ENCODE measurements at places on chromosomes 12 and 14. TPM values are rescaled to one million over a fixed set of nuclear protein-coding genes. Genes with fewer than 3 reads are reported as not detected.

GRCh38 chr14:54975856-54976255 lies 51.0 kb downstream of the WDHD1 start:
- DNase-seq, result no peak

- DNase-seq, result no peak
Observed at GRCh38 chr14:38350102-38350501, 94.2 kb upstream of the CLEC14A start.

- DNase-seq, result no peak
Observed at GRCh38 chr12:9864913-9865675, 4.1 kb downstream of the CLEC2B start.

- peak; percentile 47 for DNase-seq
Observed at GRCh38 chr14:91835920-91836843, 31.2 kb downstream of the TC2N start.

- DNase-seq, result no peak
Observed at GRCh38 chr14:35155962-35156361, 33.6 kb downstream of the PRORP start.

GRCh38 chr12:121580959-121581685 lies at the start of gene KDM2B:
TSS of gene KDM2B (minus strand) at chr12:121581023. CDS start at chr12:121580911, 112 bp downstream.
- no peak for DNase-seq

DNA sequence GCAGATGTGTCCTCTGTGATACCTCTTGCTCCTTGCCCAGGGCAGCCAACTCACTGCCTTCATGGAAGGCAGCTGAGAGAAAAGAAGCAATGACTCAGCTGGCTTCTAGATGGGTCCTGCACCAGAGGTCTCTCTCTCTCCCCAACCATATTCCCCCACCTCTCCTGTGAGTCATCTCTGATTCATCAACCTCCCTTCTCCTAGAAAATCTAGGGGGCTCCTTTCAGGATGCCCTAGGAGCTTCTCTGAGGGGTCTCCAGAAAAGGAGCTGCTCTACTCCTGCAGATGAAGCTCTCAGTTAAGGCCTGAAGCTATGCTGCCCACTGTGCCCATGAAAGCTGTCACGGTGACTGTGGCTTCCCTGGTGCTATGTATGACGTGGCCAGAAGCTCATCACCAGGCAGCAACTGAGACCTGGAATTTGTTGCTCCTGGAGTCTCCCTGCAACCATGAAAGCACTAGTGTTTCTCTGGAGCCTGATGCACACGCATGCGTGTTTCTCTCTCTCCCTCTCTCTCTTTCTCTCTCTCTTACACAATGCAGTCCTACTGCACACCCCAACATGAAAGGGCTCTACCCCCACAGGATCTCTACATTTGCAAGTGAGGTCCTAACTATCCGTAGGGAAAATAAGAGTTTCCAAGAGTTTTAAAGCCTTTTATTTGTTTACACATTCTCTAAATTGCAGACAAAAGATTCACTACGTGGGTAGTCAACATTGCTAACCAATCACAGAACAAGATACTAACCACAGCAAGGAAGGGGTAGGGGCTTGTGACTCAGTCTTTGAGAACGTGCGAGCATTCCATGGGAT lies 285.3 kb downstream of the DPF3 start:
- DNase-seq, result peak; percentile 18

DNA sequence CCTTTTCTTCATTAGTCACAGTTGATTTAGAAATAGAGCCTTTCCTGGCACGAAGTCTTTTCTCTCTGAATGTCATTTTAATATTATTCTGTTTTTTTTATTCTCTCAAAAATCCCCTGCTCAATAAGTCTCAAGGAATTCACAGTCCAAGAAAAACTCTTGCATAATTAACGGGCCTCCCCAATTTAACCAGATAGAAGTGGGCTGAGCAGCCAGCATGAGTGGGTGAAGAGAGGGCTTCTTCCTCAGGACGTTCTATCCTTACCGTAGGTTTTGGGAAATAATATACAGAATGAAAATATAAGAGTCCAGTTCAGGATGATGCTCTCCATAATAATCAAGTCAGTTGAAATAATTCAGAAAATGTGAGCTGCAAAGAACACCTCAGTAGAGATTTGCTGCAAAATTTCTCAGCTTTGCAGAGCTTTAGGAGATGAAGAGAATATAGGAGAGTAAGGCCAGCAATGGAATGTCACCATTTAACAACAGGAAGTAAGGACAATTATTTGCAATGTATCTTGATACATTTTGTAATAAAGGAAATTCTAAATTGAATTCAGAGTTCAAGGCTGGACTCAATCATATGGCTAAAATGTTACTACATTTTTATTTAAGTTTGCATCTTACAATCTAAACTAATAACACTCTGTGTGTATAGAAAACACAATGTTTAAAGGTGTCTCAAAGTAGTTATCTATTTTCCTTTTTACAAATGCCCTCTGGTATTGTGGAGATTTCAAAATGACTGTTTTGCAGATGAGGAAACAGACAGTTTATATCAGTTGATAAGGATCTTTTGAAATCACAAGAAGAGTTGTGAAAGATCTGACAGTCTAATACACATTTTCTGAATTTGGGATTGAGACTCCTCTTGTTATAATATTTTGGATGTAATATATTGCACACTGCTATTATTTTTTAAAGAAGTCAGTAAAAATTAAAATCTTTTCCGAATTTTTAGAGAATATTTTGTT lies 1724.1 kb upstream of the SEL1L start:
- DNase-seq, result no peak

- DNase-seq, result no peak
Observed at GRCh38 chr12:123815968-123816367, 53.9 kb downstream of the DNAH10 start.

Gene SLC6A15
- total RNA-seq, result 0.25 TPM
